Cardiac muscle cell (in vitro differentiated cells and primary cell): ENCODE measurements at places on chromosomes 2 and 18.

DNA sequence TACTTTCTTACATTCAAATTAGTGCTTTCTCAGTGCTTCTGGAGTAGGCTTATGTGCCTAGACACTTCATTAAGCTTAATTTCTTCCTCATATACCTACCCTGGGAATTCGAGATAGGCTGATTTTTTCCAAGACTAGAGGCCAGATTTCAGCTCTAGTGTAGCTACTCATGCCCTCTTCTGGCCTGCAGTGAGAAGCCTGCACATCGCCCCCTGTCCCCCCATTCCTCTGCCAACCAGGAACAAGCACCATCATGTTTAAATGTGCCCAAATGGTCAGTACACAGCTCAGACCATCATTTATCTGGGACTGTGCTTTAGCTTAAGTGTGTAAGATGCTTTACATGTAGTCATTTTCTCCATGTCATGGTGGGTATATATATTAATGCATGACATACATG is 1218.8 kb upstream of the LRRTM1 start:
- DNase-seq = no peak

DNA sequence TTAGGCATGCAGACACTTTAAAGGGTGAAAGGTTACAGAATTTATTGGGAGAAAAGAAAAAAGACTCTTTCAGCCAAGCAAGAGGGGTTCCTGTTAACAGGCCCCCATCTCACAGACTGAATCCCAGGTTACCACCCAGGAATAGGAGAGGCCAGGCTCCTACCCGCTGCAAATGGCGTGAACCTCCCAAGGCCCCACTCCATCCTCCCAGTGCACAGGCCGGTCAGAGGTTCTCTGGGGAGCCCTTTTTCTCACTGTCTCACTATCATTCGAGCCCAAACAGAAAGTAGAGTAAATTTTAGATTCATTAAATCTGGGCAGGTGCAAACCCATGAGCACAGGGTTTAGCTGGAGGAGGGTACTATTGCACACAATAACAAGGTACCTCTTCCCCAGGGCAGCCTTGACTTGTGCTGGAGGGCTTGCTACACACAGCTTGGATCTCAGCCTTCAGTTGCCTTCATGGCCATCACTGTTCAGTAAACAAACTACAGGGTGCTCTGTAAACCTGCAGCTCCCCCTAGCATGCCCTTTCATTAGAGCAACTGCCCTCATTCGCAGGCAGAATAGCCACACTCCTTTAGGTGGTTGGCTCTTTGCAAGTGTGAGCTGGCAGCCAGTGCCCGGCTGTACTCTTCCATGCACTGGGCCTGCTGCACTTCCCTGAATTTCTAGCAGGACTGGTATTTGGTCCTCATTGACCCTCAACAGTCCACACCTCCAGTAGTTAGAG is 7.3 kb upstream of the PLEK start:
- peak; percentile 69 for DNase-seq

GRCh38 chr18:47997338-47997780 is 66.9 kb upstream of the SMAD2 start:
- no peak for DNase-seq

- DNase-seq = no peak
Measured at GRCh38 chr2:42777883-42778805, 14.2 kb upstream of the OXER1 start.

DNA sequence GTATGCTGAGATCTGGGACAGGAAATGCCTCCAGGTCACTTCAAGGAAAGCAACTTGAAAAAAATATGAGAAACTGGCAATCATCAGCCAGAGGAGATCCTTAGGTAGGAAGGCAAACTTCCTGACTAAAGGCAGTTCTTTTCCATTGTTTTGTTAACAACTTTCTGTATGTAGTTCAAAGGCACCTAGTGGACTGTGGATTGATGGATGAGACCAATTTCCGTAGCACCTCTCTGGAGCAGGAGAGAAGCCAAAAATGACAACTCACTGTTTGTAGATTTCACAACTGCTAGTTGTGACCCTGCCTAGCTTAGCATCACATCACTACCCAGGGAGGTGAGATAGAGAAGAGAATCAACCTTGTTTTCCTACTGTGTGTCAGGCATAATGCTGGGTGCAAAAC is 21.8 kb upstream of the NOSTRIN start:
- DNase-seq = peak; percentile 7

GRCh38 chr2:101089942-101090799 is 61.0 kb downstream of the TBC1D8 start:
- no peak for DNase-seq

DNA sequence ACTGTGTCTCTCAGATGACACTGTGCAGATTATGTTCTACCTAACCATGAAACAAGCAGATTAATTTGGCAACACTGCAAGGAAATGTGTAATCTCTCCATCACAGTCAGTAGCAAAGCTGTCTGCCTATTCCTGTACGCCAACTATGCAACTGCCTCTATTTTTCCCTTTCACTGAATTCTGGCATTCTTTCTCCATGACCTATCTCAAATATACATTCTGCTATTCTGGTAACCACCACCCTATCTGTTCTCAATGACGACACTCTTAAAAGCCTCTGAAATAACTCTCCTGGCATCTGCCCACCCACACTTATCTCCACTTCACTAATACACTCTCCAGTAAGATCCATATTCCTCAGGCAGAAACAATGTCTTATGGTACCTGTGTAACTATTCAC is 78.7 kb downstream of the ABCA12 start:
- DNase-seq = peak; percentile 6

- no peak for DNase-seq
Measured at GRCh38 chr18:75041586-75041985, 167.4 kb downstream of the PTGR3 start.

DNA sequence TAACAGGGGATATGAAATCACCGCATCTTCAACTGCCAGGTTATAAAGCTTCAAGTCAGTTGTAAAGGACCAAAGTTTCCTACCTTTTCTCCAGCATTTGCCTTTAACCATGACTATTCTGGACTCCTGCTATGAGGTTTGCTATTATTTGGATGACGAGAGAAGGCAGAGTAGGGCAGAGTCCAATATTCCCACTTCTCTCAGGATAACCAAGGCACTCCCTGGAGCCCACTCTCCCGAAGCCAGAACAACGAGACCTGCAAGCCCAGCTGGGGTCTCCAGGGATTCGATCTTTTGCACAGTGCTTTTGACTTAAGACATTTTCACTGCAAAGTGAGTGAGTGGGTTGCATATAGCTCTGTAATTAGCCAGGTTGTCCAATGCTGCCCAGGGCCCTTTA is 77.1 kb upstream of the ZNF397 start:
- no peak for DNase-seq

- DNase-seq = no peak
Measured at GRCh38 chr2:137847443-137847842, 116.8 kb upstream of the HNMT start.

DNA sequence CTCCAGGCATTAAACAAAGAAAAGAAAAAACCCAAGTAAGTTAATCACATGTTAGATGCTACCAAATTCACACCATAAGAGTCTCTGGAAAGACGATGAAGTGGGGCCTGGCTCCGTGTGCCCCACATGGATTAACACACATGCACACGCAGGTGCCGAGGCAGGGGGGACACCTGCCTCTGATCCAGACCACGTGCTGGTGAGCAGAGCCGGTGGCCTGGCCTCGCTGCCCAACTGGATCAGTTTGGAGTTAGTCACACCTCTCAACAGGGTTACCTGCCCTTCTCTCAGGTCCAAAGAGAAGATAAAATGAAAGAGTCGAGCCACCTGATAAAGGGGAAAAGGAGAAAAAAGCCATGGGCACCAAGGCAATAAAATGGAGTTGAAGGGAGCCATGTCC is 40.5 kb downstream of the MRPL35 start:
- no peak for DNase-seq

DNA sequence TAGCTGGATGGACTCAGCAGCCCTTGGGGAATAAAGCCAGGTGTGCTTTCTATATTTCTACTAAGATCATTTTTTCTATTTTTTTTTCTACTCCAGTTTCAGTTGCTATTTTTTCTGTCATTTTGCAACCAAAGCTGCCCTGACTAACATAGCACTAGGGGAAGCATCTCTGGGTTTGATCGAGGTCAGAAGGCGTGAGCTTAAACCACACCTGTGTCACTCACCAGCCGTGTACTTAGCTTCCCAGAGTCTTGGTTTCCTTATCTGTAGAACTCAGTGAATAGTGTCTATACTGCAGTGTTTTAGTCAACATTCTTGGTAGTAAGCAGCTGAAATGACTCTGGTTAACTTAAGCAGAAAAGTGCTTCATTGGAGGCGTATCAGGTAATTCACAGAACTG is 489.6 kb upstream of the SPRED2 start:
- no peak for DNase-seq
